ENCODE measurements at places on chromosomes 12 and 14.

DNA sequence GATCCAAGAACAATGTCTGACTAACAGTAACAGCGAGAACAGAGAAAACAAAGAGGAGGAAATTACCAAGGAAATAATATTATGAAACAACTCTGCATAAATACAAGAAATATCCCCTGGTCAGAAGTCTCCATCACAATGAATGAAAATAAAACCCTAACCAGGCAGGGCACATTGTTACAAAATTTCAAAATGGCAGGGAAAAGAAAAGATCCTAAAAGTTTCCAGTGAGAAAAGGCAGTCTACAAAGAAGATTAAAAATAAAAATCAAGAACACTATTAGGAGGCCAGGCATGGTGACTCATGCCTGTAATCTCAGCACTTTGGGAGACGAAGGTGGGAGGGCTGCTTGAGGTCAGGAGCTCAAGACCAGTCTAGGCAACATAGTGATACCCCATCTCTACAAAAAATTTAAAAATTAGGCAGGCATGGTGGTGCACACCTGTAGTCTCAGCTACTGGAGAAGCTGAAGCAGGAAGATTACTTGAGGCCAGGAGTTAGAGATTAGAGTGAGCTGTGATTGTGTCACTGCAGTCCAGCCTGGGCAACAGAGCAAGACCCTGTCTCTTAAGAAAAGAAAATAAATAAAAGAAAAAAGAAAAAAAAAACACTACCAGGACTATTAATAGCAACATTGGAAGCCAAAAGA lies 47.8 kb downstream of the FERMT2 start:
- DNase-seq = no peak

DNA sequence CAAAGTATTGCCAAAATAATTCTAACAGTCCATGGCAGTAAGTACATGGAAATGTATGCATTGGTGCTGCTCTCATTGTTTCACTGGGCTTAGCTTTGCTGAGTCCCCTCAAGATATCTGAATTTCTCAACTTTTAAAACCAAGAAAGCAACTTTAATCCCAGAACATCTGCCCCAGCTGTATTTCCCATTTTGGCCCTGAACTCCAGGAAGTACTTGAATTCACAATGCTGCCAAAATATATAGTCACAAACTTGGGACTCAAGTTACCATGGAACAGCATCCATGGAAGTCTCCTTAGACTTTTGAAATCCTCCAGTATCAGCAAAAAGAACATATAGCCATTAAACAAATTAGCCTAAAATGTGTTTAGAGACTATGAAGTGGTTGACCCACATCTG lies 78.5 kb upstream of the FLRT2 start:
- DNase-seq = no peak

DNA sequence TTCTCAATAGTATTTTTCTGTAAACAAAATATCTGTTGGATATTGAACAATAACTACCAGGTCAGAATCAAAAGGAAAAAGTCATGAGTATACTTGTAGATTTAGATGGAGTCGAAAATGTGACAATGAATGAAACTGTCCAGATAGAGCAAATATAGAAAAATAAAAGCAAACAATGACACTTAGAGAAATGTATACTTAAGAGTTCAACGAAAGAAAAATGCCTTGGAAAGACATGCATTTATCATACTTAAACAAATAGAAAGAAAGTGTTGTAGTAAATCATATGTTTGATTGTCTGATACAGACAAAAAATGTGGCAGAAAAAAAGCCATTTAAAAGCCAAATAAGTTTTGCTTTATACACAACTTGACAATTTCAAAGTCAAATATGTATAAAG lies 571.2 kb upstream of the MGAT4C start:
- DNase-seq = no peak

DNA sequence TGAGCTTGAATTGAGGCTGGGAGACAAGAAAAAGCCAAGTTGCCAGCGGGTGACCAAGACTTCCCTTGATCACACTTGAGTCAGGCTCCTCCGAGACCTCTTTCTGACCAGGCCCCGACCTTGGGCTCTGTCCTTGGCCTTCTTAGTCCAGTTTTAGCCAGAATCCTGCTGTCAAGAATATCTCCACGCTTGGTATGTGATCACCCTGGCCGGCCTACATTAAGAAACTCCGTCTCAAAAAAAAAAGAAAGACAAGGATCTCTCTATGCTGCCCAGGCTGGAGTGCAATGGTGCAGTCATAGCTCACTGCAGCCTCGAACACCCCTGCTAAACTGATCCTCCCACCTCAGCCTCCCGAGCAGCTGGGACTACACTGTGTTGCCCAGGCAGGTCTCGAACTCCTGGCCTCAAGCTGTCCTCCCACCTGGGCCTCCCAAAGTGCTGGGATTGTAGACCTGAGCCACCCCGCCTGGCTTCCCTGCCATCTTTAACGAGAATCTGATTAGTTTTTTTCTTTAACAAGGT lies 1.0 kb upstream of the ITPK1 start:
- no peak for DNase-seq

GRCh38 chr12:15712823-15713660 lies 76.1 kb downstream of the EPS8 start:
- no peak for DNase-seq

Data from omental fat pad (tissue), 4 donors.